NCI-H1092 treated with DMSO at 0.1 percent for 48 hours (cell line): ENCODE measurements at places on chromosomes 5 and 9.
A peak's percentile ranks its signal among the peaks of the same experiment; 100 is the strongest.

DNA sequence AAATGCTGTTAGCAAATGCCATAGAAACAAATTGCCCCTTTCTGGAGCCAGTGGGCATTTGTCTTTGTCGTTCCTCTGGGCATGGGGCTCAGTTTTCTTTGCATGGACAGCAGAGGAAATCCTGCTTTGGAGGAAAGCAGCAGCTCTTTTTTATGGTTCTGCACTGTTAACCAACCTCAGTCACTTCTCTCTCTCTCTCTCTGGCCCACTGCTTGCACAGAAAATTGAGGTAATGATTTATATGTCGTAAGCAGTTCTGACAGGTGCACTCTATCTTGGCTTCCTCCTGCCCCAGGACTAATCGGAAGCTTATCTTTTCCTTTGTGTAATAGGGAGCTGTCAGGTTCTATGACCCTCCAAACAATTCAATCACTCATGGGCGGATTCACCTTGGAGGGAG, 159.6 kb upstream of the GPR151 start:
- DNase-seq: no peak

- DNase-seq: no peak
These were observed 169.4 kb downstream of the RASEF start for GRCh38 chr9:82893549-82893948.

DNA sequence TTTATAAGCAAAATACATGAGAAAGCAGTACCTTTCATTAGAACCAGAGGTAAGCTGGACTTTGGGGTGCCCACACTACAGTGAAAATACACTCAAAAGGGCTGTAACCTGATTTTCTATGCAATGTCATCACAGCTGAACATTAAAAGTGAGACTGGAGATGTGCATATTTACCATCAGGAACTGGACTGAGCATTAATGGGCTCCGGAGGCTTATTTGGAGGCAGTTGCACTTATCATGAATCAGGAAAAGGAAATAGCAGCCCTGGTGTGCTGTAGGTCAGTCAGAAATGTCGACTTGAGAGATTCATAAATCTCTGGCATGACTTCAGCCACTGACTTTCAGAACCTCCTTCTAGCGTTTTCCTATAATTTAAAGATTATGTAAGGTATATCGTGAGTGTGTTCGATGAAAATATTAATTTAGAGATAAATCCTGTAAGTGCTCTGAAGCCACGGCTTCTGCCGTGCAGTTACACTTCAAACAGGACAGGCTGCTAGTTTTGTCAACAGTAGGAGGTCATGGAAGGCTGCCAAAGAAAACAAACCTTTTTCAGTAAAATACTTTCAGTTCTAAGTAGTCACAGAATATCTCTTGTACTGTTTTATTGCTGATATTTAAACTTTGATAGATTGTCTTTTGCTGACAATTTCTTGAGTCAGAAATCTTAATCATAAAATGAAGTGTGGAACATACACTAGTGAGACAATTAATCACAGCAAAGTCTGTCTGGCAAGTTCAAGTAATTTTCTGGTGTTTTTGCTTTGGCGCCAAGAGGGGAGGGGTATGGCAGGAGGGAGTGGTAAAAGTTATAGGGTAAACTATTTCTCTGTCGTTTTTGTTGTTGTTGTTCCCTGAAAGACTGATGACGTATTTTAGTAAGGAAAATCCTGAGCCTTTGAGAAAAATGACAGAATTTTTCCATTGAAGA, 939.7 kb downstream of the NR2F1-AS1 start:
- peak; percentile 90 for DNase-seq

- DNase-seq: no peak
These were observed 43.4 kb downstream of the PPARGC1B start for GRCh38 chr5:149773291-149774095.
